ENCODE measurements at places on chromosomes 1 and 21.
A peak's percentile ranks its signal among the peaks of the same experiment; 100 is the strongest.

- DNase-seq: no peak
Measured at GRCh38 chr1:184661801-184662200, 92.9 kb downstream of the EDEM3 start.

DNA sequence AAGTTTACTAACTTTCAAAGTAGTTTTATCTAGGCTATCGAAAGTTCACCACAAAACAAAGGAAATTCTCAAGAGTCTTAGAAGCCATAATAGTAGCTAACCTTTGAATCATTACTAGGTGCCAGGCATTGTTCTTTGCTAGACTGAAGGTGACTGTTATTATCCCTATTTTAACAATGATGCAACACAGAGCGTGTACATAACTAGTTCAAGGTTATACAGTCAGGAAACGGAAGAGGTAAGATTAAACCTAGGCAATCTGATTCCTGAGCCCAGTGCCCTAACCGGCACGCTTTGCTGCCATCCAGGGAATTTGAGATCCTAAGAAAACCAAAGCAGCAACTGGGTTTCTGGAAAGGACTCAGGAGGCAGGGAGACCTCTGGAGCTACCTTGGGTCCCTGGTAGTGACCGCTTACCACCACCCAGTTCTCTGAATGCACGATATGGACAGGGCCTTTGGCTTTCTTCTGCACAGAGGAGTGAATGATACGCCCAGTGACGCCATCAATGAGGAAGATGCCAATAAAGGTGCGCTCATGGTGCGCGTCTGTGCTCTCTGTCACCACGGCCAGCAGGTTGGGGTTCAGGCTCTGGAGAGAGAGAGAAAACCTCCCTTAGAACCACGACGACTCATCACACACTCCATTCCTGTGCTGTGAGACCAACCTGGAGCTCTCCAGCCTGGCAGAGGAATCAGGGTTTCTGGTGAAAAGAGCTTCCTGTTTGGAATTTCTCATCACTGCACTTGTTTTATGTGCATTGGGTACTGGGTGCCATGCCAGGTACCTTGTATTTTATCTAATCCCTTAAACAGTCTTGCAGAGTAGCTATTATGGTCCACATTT is 13.1 kb upstream of the UBR4 start:
- DNase-seq: peak; percentile 42

DNA sequence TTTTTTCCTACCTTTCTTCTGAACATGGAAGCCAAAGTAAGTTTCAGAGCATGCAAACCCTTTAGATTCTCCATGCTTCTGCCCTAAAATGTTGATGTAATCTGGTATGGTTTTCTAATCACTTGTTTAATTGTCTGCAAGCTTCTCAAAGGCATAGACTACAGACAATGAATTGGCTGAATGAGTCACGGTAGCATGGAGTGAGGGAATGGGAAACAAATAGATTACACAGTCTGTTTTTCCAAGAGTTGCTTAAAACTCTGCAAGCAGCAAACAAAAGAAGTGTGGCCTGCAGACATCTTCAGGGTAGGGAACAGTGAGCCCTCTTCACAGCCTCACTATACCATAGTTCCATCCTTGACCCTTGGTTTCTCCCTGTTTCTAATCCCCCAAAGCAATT is 326.0 kb downstream of the BARHL2 start:
- no peak for DNase-seq

- no peak for DNase-seq
Measured at GRCh38 chr1:2512862-2513421, 13.5 kb downstream of the PANK4 start.

- DNase-seq: peak; percentile 47
Measured at GRCh38 chr1:160407839-160408801, 7.8 kb downstream of the VANGL2 start.

DNA sequence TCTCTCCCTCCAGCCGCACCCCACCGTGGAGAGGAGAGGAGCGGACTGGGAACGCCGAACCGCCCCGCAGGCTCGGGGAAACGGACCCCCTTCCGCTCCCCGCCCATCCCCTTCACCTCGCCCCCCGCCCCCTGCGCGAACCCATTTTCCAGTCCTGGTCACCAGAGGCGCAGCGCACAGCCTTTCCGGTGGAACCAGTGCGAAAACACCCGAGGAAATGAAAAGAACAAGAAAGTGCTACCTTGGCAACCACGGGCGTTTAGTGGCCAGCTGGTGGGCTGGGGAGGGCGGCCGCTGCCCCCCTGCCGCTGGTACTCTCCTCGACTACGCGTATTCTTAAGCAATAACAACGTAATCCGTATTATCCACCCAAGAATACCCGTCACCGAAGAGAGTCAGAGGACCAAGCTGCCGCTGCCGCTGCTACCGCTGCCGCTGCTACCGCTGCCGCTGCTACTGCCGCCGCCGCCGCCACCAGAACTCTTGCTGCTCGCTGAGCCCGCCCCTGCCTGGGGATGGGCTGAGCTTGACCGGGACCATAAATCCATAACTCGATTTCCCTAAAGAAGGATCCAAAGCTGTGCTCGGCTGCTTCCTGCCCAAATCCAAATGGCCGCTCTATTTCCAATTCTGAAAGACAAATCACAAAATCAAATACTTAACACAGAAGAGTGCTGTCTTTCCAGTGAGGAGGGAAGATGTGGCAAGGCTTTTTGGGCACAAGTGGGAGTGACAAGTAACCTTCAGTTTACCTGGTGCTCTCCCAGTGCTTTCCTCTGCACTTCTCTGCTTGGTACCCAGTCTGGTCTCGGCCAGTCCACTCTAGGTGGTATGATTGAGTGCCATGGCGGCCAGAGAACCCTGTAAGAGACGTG is 125.2 kb upstream of the DPYD start:
- peak; percentile 71 for DNase-seq

- no peak for DNase-seq
Measured at GRCh38 chr1:23643736-23644554, 47.7 kb upstream of the RPL11 start.

DNA sequence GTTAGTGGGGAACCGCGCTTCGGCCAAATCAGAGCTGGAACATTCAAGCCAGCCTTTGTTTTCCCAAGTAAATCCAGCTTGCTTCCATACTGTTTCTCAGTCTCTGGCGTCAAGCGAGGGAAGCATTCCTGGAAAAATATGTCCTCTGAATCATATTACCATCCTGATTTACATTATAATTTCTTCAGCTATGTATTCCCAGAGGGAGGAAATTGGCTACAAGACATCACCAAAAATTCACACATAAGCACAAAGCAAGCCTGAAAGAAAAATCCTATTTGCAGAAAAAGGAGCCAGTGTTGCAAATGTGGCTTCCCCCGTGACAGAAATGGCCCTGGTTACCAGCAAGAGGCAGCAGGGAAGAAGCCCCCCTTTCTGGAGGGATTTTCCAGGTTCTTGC is 233.3 kb downstream of the KCNJ6 start:
- DNase-seq: no peak

DNA sequence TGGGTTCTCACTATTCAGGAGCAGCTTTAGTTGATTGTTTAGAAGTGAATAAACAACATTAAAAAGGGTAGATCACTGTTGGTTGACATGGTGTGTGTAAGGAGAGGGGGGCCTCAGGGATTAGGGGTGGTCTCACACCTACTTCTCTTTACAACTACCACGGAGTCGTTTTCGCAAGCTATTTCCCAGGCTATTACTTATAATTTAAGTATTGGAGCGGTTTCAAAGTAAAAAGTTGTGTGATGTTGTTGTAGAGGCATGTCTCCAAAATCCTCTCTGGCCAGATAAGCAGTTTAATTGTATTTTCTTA is 1.3 kb downstream of the GPSM2 start:
- DNase-seq: no peak

- DNase-seq: no peak
Measured at GRCh38 chr1:98709906-98710305, 48.4 kb downstream of the SNX7 start.

DNA sequence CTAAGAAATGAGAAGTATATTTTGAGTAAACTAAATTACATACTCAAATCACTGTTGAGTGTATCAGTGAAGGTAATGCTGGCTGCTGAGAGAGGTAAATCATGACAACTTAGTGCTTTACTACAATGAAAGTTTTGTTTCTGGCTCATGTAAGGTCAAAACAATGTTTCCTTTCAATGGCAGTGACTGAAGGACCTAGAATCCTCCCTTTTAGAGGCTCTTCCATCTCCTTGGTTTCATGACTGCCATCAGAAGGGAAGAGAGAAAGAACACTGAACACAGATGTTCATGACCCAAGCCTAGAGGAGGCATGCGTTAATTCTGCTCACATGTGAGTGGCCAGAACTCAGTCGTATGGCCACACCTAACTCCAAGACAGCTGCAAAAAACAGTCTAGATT is 130.6 kb downstream of the AKT3 start:
- DNase-seq: no peak

DNA sequence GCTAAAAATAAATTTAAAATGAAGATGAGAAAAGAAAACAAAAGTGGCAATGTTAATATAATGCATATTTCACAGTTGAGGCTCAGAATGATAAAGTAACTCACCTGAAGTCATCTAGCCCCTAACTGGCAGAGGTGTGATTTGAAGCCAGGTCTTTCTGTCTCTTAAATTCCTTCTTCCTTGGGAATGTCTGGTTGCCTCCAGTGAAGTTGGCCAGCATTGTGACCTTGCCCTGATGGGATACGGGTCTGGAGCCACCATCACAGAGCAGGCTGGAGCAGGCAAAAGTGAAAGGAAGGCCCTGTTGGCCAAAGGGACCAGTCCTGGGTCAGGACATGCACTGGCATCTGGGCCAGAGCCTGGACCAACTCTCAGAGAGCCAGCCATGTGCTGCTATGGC is 111.7 kb downstream of the EPHB2 start:
- DNase-seq: no peak

Measured in EL (cell line).